ENCODE measurements at places on chromosomes 2 and 18. TPM values are rescaled to one million over a fixed set of nuclear protein-coding genes. Genes with fewer than 3 reads are reported as not detected.

DNA sequence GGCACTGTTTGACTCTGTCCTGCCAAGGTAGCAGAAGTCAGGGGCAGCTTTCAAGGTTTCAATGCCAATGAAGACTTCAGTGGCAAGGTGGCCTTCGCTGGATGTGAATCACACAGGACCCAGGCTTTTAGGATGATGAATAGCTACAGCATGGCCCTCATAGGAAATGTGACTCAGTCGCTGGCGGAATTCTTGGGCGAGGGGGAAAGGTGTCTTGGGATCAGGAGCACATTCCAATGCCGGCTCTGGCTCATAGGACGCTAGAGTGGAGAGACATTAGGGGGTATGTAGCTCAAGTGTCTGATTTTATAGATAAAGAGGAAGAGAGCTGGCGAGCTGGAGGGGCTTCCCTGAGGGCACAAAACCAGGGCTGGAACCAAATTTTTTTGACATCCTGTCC is 68.6 kb downstream of the SMIM21 start:
- H3K27me3 ChIP-seq = no peaks in the 10 kb centered on the region
- DNase-seq = no peak
- no peaks in the 10 kb centered on the region for H3K4me1 ChIP-seq
- H3K27ac ChIP-seq = no peak overlapping the region
- H3K4me3 ChIP-seq = no peak overlapping the region
- H3K36me3 ChIP-seq = no peaks in the 10 kb centered on the region

DNA sequence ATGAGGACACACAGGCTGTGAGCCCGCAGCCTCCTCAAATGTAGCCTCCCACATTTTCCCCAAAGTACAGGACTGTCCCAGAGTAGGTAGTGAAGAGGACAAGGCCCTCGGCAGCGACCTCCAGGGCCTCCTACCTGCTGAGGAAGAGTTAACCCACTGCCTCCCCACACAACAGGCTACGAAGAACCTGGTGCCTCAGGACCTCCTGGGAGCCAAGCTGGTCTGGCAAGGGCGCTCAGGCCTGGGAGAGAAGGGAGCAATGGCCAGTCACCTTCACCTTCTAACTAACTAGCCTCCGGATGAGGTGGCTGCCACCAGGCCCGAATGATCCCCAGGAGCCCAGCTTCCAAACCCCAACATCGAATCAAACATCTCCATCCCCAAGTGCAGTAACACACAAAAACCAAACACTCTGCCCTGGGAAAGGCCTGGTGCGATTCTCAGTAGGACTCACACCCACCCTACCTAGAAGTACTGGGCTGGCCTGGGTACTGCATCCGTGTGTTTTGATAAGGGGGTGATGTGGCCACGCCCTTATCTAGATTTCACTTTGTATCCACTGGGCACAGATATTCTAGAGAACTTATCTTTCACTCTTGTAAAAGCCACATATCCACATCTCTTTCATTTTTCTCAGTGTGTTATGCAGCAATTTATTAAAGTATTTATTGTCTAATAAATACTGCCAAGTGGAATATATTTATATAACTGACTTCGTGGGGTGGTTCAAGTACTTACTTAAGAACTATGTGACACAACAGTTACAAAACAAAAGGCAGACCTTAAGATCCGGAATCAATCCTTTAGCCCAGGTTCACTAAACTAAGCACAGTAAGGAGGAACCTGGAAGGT is 9.7 kb downstream of the ERFE start:
- H3K4me3 ChIP-seq = no peak overlapping the region
- no peaks in the 10 kb centered on the region for H3K36me3 ChIP-seq
- peaks cover 28% of the 10 kb centered on the region for H3K27me3 ChIP-seq
- H3K4me1 ChIP-seq = no peaks in the 10 kb centered on the region

DNA sequence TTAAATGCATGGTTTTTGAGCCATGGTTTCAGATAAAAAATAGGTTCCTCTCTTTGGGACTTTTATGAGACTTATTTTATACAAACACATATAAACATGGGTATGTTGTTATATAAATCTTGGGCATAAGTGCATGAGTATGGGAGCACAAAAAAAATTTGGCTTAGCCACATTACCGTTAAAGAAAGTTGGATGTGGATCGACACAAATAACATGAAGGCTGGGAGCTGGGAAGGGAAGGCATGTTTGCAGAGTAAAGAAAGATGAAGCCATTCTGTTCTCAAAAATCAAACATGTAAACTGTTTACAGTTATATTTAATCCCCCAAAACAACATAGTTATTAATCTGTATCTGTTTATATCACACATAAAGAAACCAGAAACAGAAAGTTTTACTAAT is 313.8 kb downstream of the NRXN1 start:
- no peak overlapping the region for H3K27ac ChIP-seq
- H3K36me3 ChIP-seq = no peaks in the 10 kb centered on the region
- no peak for DNase-seq
- H3K4me1 ChIP-seq = peaks cover 27% of the 10 kb centered on the region

PIEZO2 gene
- 4.2 TPM for total RNA-seq

HNMT gene
- 0.84 TPM for total RNA-seq

ADRA2B gene
- 3.0 TPM for total RNA-seq

All from neural progenitor cell (in vitro differentiated cells).